Endothelial cell of umbilical vein (primary cell): ENCODE measurements at places on chromosomes 2 and 18. TPM values are rescaled to one million over a fixed set of nuclear protein-coding genes. Genes with fewer than 3 reads are reported as not detected.

- H3K36me3 ChIP-seq = no peaks in the 10 kb centered on the region
- no peak for DNase-seq
- no peak overlapping the region for H3K27ac ChIP-seq
- no peaks in the 10 kb centered on the region for H3K4me1 ChIP-seq
- no peak overlapping the region for H3K4me3 ChIP-seq
These were observed 31.3 kb upstream of the CHMP1B start for GRCh38 chr18:11819938-11820337.

- no peak for DNase-seq
- H3K4me1 ChIP-seq = no peaks in the 10 kb centered on the region
- no peaks in the 10 kb centered on the region for H3K36me3 ChIP-seq
- no peak overlapping the region for H3K27ac ChIP-seq
These were observed 18.9 kb upstream of the KCNF1 start for GRCh38 chr2:10892796-10893350.

The ABCG8 gene
- total RNA-seq = not detected in 2 replicates

The SCLY gene
- total RNA-seq = 28.6 and 32.7 TPM in 2 replicates

The CIB4 gene
- total RNA-seq = not detected in 2 replicates
